Esophagus muscularis mucosa (tissue), 4 donors: ENCODE measurements at places on chromosomes 11 and 22. TPM values are rescaled to one million over a fixed set of nuclear protein-coding genes. Genes with fewer than 3 reads are reported as not detected.
A peak's percentile ranks its signal among the peaks of the same experiment; 100 is the strongest.

The TPCN2 gene
- total RNA-seq: 18.7 TPM

The MRGPRX3 gene
- not detected for total RNA-seq

The SEC14L2 gene
- total RNA-seq: 16.7 TPM

The CHRM4 gene
- total RNA-seq: 0.78 TPM

The MPZL2 gene
- total RNA-seq: 31.6 TPM

The TRIM5 gene
- 16.3 TPM for total RNA-seq

The CHADL gene
- total RNA-seq: 13.2 TPM

The LRRC74B gene
- not detected for total RNA-seq

The CRYBA4 gene
- total RNA-seq: not detected

DNA sequence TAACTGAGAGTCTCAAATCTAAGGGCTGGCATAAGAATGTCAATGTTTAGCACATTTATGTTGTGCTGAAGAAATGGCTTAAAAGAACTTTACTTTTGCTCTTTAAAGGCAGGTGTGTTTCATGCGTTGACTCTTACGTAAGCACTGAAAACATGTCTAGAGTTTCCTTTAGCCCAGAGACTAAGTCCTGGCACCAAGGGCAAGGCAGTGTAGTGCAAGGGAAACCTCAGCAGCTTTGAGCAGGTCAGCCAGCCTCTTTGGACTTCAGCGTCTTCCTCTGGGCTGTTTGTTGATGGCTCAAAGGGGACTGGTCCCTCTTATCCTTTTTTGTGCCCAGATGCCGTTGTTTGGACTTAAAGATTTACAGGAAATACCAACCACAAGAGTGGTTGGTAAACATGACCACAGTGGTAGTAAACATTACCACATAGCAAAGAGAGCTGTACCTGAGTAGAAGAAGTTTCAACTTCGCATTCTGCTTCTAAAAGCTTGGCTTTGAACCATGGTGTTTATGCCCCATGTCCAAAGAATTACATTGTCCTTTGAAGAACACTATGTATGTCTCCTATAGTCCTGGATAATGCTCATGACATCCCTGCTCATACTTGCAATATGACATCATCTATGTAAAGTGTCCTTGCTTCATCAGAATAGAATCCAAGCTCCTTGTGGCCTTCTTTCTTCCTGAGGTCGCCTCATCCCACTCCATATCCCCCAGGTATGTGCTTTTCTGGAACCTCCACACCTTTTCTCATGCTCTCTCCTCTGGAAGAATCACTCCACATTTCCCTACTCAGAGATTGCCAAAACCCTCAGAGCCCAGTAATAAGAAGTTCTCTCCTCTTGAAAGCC lies 23.5 kb downstream of the TENM4 start:
- DNase-seq: no peak

- DNase-seq: no peak
These were observed 44.2 kb downstream of the TRIM66 start for GRCh38 chr11:8638300-8638699.

DNA sequence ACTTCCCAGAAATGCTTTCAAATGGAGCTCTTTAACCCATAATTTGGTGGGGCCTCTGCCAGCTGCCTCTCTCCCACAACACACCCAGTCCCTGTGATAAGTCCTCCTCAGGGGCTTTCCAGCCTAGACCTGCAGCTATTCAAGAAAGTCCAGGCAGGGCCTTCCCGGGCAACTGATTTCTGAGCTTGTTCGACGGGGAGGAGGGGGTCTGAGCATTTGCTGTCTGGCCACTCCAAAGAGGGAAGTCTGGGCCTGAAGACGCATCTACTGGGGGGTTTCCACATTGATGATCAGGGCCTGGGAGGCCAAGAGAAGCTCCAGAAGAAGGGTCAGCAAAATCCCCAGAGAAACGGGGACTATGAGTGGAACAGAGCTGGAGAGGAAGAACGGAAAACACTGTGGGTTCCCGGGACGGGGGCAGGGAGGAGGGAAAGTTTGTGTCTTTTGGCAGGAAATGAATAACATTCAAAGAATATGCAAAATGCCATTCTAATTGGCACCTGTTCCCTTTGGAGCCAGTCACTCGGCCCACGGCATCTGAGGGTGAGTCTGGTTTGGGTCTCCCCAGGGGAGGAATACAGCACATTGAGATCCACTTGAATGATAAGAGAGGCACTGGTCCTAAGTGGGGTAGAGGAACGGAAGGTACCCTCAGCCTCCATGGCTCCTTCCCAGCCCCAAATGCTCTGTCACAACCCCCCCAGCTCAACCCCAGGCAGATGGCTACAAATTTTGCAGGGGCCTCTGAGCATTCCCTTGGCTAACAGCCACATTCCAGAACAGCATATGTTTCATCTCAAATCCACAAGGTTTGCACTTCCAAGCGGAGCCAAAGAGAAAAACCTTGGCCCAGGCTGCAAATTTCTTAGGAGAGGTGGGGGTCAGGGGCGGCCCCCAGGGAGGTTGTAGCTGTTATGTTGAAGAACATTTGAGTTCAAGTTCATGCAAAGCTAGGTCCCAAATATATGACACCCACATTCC lies 72.0 kb downstream of the RPUSD4 start:
- no peak for DNase-seq

GRCh38 chr11:131724436-131724975 lies 354.1 kb downstream of the NTM start:
- peak; percentile 85 for DNase-seq

- no peak for DNase-seq
These were observed 25.5 kb upstream of the GRK2 start for GRCh38 chr11:67240576-67241389.

DNA sequence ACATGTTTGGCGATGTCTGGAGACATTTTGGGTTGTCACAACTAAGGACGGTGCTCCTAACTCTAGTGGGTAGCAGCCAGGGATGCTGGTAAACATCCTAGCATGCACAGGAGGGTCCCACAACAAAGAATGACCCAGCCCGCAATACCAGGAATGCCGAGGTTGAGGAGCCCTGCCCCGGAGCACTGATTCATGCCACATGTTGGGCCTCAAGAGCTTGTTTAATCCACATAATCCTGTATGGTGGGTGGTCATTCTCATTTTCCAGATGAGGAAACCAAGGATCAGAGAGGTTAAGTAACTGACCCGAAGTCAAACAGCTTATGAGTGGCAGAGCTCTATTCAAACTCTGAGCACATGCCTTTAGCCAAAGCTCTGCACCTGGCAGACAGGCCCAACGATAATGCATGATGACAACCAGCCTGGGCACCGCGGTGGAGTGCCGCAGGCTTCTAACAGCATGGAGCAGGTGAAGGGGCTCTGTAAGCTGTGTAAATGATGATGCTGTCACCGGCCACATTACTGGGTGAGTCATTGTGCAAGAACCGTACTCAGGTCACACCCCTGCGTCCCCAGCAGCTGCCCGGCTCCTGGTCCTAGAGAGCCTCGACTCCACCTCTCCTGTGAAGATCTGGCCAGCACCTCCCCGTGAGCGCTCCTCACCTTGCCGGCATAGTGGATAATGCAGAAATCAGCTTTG lies 58.6 kb downstream of the APOL1 start:
- no peak for DNase-seq

GRCh38 chr11:122848186-122848585 lies 9.9 kb downstream of the CRTAM start:
- DNase-seq: no peak

- no peak for DNase-seq
These were observed 538.9 kb downstream of the DLG2 start for GRCh38 chr11:85088286-85088685.

GRCh38 chr11:121439759-121440158 lies 12.4 kb upstream of the SORL1 start:
- no peak for DNase-seq

DNA sequence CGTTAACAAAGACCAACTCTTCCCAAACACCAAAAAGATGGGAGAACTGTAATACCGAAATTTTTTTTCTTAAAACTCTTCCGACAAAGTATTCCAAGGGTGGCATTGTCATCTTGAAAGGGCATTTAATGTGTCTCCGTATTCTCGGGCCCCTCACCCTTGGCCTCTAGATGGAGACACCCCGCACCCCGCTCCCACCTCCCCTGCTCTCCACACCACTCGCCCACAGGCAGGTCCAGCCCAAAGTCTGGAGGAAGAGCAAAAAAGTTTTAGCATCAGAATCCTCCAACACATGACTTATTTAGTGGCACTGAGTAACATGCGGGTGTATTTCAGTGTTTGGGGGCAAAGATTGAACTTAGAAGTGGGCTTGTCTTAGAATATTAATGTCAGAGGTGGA lies 20.7 kb downstream of the SPATA19 start:
- no peak for DNase-seq

DNA sequence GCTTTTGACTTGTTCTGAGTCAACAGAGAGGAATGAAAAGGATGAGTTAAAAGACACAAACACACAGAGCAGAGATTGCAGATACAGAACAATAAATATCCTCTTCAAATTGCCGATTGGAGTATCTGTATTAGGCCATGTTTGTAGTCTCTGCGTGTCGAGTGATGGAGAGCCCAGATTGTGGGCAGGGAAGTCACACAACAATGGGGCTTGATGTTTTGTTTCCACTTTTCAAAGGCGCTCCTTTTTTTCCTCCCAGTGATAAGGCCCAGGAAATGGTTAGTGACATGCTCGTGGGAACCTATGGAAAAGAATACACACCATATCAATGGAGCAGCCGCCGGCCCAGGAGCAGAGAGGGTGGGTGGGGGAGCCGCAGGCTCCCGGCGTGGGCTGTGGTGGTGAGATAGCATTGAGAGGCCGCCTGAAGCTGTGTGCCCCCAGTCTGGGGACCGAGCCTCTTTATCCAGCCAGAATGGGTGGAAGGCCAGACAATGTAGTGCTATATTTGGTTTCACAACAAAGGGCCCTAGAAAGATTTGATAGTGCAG lies 555.9 kb downstream of the INSC start:
- peak; percentile 53 for DNase-seq

DNA sequence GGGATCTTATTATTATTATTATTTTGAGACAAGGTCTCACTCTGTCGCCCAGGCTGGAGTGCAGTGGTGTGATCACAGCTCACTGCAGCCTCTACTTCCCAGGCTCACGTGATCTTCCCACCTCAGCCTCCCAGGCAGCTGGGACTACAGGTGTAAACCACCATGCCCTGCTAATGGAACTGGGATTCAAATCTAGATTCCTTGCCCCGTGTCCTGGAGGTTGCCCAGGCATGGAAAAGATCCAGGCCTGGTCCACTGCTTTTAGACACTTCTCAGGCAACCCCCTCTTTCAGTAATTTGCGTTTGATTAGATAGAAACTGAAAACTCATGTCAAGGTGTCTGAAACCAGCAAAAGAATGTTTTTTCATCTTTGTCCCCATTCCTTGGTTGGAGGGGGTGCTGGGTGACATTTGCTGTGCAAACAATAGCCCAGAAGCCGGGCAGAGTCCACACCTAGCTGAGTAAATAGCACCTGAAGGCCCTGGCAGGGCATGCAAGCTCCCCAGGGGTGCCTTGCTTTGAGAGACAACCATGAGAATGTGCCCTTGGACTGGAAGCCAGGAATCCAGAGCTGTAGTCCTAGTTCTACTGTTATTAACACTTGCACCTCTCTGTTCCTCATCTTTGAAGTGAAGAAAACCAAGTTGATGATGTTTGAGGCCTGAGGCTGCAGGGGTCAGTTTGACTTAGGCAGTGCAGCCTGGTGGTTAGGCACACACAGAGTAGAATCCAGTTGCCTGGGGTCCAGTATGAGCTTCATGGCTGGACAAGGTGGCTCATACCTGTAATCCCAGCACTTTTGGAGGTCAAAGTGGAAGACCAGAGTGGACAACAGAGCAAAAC lies 19.1 kb upstream of the XBP1 start:
- DNase-seq: no peak

DNA sequence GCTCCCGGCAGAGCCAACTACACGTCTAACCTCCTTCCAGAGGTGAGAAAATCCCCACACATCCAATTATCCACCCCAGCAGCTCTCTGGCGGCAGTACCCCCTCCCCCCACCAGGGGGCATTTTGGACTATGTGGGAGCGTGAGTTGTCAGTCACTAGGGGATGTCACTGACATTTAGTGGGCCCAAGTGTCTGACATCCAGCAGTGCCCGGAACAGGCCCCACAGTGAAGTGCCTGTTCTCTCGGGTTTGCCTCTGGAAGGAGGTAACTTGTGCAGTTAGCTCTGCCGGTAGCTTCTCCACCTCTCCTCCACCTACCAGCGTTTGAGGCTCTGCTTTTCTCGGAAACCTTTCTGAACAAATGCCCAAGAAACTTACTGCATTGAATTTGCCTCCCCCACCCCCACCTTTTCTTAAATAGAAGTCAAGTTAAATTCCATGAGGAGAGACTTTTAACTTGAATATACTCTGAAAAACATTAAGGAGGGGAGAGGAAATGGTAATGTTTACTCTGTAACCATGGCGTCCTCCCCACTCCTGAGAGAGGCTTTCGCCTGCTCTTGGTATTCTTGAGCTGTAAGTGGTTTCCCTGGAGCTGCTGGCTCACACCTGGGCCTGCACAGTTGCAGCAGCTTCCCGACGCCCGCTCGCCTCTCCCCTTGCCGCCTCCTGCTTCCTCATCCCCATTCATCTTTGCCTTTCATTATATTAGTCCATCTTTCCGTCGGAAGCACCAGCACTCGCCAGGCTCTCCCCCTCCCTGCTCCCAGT lies 112.8 kb downstream of the WNT7B start:
- DNase-seq: peak; percentile 96

DNA sequence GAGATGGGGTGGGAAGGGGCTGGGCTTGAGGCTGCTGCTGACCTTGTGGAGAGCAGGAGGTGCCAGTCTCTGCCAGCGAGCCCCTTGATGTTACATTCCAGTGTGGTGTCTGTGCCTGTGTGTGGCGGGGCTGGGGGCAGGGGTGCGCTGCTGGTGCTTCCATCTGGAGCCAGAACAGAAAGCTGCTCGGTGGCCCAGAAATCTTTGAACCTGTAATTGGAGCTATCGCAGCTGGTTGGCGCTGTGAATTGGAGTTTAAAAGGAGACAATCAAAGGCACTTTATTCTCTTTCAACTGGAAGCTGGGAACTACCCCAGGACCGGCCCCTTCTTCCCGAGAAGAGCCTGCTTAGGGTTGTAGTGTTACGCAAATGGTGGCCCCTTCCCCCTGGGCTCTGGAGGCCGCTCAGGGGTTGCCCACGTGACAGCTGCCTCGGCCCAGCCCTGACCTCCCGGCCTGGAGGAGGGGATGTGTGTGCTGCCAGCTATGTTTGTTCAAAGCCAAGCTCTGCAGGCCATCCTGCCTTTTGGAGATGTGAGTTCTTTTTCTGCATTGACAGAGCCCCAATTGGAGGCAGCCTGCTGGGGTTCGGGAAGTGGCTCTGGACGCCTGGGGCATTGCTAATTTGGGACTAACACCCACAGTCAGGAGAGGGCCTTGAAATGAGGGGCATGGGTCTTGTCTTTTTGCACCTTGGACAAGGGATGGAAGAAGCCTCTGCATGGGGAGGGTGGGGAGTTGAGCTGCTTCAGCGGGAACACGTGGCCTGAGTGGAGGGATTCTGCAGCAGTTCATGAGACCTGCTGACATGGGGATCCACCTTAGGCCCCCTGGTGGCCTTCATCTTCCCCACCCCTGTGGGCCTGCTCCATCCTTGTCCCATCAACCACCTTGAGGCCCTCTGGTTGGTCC lies 14.0 kb upstream of the ARSA start:
- no peak for DNase-seq
